ENCODE measurements at places on chromosomes 2 and 18. TPM values are rescaled to one million over a fixed set of nuclear protein-coding genes. Genes with fewer than 3 reads are reported as not detected.

The RAMP1 gene
- total RNA-seq = 4.0 TPM

The REG3A gene
- not detected for total RNA-seq

The CIB4 gene
- total RNA-seq = not detected

The CCDC102B gene
- 0.17 TPM for total RNA-seq

The CAPN13 gene
- total RNA-seq = 0.63 TPM

The GPR39 gene
- total RNA-seq = 10.8 TPM

The PROKR1 gene
- total RNA-seq = 0.14 TPM

The GDF7 gene
- not detected for total RNA-seq

The KIF1A gene
- total RNA-seq = 69.2 TPM

The CYTIP gene
- total RNA-seq = 1.3 TPM

The COL5A2 gene
- total RNA-seq = 32.7 TPM

The LRATD1 gene
- 14.1 TPM for total RNA-seq

The COMMD1 gene
- 45.1 TPM for total RNA-seq

The ARHGEF33 gene
- 0.22 TPM for total RNA-seq

The PLGLB1 gene
- not detected for total RNA-seq

The TBR1 gene
- total RNA-seq = not detected

The STARD6 gene
- 1.9 TPM for total RNA-seq

The ABCG8 gene
- not detected for total RNA-seq

The MSH6 gene
- total RNA-seq = 89.6 TPM

The SCG2 gene
- 0.06 TPM for total RNA-seq

The ALPG gene
- total RNA-seq = not detected

The AFF3 gene
- total RNA-seq = 0.35 TPM

The REG3G gene
- total RNA-seq = not detected

The CCDC150 gene
- total RNA-seq = 5.7 TPM

The AMER3 gene
- not detected for total RNA-seq

The PRSS56 gene
- not detected for total RNA-seq

The SGPP2 gene
- 9.7 TPM for total RNA-seq

The HSBP1L1 gene
- total RNA-seq = 44.7 TPM

The CFAP221 gene
- not detected for total RNA-seq

The HRH4 gene
- 0.12 TPM for total RNA-seq

The CAVIN2 gene
- total RNA-seq = 0.51 TPM

The CHRND gene
- not detected for total RNA-seq

The SCYGR7 gene
- total RNA-seq = not detected

The ANKRD30BL gene
- total RNA-seq = not detected

Data from epithelial cell of proximal tubule (primary cell).